ENCODE measurements at places on chromosomes 7 and 10. TPM values are rescaled to one million over a fixed set of nuclear protein-coding genes. Genes with fewer than 3 reads are reported as not detected.
A peak's percentile ranks its signal among the peaks of the same experiment; 100 is the strongest.

DNA sequence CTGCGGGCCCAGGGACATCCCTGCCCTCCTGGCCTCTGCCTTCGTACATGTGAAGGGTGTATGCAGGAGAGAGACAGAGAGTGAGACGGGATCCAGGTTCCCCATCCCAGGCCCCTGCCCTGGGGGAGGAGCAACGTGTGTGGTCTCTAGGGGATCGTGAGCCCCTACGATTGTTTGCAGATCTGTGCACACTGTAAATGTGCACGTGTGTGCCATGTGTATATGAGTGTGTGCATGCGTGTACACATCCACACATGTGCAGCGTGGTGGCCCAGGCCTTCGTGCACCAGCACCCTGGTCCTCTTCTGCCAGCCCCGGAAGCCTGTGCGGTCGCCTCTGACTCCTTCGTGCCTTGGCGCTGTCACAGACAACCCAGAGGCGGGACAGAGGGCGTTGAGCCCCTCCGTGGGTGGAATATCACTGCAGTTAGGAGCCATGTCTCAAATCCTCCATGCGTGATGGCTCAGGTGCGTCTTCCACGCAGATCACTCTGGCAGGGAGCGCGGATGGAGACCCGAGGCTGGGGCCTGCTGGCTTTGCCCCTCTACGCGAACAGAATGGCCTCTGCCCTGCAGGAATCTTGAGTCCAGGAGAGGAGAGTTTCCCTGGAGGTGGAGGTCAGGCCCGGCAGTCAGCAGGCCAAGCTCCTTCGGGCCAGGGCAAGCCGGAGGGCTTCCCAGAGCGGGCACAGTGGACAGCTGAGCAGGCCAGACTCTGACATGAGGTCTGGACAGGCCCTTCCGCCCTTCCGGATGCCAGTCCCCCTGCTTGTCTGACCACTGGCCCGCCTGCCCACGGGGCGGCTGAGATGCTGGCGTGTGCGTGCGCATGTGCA, 97.5 kb downstream of the UNCX start:
- DNase-seq: no peak

The SEMA3D gene
- total RNA-seq: 2.0 TPM

DNA sequence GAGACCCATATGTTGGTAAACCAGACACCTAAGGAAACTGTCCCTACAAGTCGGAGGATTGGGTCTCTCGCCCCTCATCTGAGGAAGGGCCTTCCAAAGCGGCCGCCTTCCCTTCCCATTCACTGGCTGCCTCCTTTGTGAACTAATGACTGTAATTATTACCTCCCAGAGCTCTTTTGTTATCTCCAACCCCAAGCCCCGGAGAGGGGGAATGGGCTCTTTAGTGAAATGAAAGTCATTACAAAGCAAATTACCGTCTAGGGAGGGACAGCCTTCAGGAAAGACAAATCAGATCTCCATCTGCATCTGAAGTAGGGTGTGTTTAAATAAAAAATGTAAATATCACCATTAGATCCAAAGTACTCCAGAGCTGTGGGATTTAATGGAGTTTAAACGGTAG, 2.6 kb upstream of the GAD2 start:
- DNase-seq: no peak

The SEMA4G gene
- total RNA-seq: 108 TPM

- DNase-seq: no peak
Observed at GRCh38 chr7:55349121-55349520, 16.0 kb upstream of the LANCL2 start.

The LRIT1 gene
- total RNA-seq: not detected

GRCh38 chr7:127755521-127755920, 103.5 kb downstream of the SND1 start:
- no peak for DNase-seq

DNA sequence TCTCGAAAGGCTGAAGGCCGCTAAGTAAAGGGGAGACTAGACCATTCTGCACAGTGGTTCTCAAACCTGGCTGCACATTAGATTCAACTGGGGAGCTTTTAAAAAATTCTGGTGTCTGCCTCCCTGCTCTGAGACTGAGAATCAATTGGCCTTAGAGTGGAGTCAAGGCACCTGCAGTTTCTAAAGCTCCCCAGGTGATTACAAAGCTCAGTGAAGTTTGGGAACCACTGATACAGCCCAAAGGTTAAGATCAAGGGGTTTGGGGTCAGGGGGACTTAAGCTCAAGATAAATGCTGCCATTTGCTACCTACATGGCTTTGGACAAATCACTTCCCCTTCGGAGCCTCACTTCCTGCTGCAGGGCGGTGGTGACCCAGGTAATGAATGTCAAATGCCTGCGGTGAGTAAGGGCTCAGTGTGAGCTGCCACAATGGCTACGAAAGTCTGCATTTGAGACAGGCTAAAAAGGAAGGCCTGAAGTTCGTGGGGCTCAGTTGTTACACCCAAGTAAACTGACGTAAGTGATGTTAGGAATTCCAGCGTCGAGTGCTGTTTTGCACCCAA, 72.3 kb downstream of the TLL2 start:
- DNase-seq: no peak

The BICC1 gene
- total RNA-seq: 1.7 TPM

The CALCR gene
- total RNA-seq: not detected

DNA sequence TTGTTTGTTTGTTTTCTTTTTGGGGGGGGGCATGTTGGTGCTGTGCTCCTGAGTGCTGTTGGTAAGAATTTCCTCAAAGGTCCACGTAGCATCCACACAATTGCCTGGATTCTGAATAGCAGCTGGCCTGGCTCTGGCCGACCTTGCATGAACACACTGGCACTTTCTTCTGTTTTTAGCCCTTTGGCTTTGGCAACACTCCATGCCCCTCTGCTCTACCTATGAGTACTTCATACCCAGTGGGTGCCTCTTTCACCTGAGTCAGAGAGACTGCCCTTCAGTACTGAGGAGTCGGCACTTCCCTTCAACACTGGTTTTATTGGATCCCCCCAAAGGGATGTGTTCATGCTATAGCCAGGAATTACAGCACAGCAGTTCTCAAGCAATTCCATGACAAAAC, 7.2 kb upstream of the NPVF start:
- no peak for DNase-seq

The LRRC4 gene
- total RNA-seq: 4.5 TPM

DNA sequence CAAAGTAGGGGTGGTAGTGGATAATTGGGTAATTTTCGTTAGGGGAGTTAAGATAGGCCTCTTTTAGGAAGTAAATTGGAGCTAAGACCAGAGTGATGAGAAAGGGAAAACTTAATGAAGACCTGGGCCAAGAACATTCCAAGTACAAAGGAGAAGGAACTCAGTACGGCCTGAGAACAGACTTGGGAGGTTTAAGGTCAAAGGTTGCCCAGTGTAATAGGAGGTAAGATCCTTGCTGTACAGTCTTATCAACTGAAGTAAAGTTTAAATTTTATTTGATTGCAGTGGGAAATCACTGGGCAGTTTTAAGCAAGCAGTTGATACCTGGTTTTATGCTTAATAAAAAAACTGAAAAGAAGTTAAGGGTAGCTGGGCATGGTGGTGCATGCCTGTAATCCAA, 76.4 kb downstream of the MPLKIP start:
- DNase-seq: no peak

DNA sequence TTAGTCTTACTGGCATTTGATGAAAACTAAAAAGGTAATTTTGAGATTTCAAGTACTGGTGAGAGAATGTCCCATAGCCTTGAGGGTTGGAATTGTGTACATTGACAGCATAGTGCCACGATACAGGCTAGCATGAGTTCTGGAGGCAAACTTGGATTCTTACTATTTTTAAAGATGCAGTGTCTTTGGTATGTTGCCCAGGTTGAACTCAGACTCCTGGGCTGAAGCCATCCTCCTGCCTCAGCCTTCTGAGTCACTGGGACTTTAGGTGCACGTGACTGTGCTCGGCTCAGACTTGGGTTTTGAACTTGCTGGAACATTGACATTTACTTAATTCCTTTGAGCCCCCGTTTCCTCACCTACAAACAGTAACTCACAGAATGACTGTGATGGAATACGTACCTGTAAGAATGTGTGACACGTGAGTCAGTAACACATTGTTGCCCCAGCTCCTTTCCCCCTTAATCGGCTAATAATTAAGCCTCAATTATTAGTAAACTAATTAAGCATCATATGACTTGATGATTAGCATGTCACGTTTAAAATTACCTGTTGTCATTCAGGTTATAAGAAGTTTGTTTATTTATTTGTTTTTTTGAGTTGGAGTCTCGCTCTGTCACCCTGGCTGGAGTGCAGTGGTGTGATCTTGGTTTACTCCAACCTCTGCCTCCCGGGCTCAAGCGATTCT, 10.6 kb downstream of the DNAJB6 start:
- no peak for DNase-seq

GRCh38 chr10:125538947-125539731, 143.8 kb downstream of the TEX36 start:
- peak; percentile 79 for DNase-seq

The SPACDR gene
- total RNA-seq: 0.39 TPM

DNA sequence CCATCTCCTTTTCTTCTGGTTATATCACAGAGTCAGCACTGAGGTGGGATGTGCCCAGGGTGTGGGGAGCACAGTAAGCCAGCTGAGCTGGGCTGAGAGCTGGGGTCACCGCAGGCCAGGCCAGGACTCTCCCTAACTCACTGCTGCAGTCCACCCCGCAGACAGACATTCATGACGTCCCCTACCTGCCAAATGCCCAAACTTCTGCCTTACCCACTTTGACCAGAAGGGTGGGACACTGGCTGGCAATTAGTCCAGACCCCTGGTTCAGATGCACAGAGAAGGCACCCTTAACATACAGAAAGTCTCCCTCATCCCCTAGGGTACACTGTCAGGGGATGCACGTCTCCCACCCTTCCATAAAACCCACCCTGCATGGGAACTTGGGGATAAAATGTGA, 2.1 kb downstream of the DRGX start:
- no peak for DNase-seq

- DNase-seq: no peak
Observed at GRCh38 chr7:103803631-103804030, 185.8 kb downstream of the RELN start.

GRCh38 chr7:35522697-35523096, 172.2 kb downstream of the HERPUD2 start:
- no peak for DNase-seq

DNA sequence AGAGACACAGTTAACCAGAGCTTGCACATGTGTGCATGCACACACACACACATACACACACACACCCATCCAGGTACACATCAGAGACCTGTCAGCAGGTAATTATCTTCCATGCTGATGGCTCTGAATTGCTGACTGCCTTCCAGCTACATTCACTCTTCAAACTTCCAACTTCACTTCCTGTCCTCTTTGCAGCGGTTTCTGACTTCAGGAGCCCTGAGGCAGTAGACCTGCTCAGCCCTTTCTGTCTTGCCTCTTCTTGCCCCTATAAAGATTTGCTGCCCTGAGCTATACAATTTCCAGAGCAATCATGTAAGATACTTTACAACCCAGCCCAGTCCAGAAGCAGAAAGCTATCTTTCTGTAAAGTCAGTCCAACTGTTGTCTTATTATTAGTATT, 310.2 kb downstream of the FGFR2 start:
- DNase-seq: no peak

The FAM185A gene
- total RNA-seq: 10.1 TPM

DNA sequence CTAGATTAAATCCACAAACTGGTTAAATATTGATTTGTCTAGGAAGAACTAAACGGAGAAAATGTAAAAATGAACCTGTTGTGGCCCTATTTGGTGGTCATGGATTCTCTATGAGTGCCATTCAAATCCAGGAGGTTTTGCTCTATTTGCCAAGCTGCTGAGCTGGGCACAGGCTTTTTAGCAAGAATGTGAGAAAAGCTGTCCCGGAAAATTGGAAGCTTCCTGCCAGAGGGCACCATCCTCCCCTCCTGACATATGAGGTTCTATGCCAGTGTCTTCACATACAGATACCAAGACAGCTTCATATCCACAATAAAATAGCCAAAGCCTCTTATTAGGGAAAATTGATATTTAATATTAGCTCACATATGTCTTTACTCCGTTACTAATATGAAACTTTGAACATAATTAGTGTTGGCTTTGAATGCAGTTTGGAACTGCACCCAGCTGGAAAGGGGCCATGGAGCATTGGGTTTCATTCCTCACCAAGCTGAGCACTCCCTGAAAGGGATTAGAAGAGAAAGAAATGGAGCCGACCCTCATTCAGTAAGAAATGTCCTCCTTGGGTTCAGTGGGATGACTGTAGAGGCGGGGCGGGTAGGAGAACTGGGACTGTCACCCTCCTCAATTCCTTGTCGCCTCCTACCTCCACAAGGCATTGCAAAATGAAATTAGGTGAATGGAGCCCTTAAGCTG, 47.8 kb downstream of the NRCAM start:
- no peak for DNase-seq

The CYP3A5 gene
- 144 TPM for total RNA-seq

The TET1 gene
- 0.64 TPM for total RNA-seq

The HECW1 gene
- total RNA-seq: 0.58 TPM

The PSD gene
- total RNA-seq: 4.1 TPM

- no peak for DNase-seq
Observed at GRCh38 chr7:3112479-3113134, 68.9 kb upstream of the CARD11 start.

GRCh38 chr10:94344522-94345122, 18.1 kb downstream of the NOC3L start:
- no peak for DNase-seq

The LDB1 gene
- 29.5 TPM for total RNA-seq

The ANKRD26 gene
- total RNA-seq: 5.3 TPM

GRCh38 chr7:48292949-48293348, 121.7 kb downstream of the ABCA13 start:
- DNase-seq: no peak

- DNase-seq: no peak
Observed at GRCh38 chr7:128829391-128830166, 627 bp upstream of the FLNC start.

DNA sequence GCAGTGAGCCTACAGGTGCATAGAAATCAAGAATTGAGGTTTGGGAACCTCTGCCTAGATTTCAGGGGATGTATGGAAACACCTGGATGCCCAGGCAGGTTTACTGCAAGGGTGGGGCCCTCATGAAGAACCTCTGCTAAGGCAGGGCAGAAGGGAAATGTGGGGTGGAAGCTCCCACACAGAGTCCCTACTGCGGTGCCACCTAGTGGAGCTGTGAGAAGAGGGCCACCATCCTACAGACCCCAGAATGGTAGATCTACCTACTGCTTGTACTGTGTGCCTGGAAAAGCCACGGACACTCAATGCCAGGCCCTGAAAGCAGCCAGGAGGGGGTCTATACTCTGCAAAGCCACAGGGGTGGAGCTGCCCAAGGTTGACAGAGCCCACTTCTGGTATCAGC, 533.5 kb downstream of the GPAM start:
- DNase-seq: no peak

The NEBL gene
- 15.5 TPM for total RNA-seq

The PAPOLB gene
- total RNA-seq: 0.11 TPM

GRCh38 chr10:44012921-44013320, 364.2 kb upstream of the ZNF32 start:
- no peak for DNase-seq

DNA sequence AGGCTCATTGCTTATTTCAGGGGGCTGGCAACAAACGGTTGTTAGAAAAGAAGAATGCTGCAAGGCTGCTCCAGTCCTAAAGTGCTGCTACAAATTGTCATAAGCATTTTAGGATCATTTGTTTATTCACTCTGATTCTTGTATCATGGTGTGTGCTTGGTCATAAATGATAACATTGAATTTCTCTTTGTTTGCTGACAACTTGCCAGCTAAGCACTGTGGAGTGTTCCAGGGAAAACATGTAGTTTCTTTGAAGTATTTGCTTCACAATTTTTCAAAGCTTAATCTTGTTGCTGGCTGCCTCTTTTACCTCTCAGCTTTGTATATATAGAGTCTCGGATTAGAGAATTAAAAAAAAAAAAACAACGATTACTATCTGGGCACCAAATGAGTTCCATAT, 263.0 kb downstream of the PHF14 start:
- no peak for DNase-seq

- no peak for DNase-seq
Observed at GRCh38 chr7:19089378-19089777, 28.1 kb downstream of the TWIST1 start.

The MUC12 gene
- 2,027 TPM for total RNA-seq

The TRPV5 gene
- total RNA-seq: not detected

Data from left colon (tissue), 2 donors.